ENCODE measurements at places on chromosomes 2 and 18.
A peak's percentile ranks its signal among the peaks of the same experiment; 100 is the strongest.

GRCh38 chr2:37857575-37858399 lies 67.3 kb upstream of the RMDN2 start:
- no peak for DNase-seq

DNA sequence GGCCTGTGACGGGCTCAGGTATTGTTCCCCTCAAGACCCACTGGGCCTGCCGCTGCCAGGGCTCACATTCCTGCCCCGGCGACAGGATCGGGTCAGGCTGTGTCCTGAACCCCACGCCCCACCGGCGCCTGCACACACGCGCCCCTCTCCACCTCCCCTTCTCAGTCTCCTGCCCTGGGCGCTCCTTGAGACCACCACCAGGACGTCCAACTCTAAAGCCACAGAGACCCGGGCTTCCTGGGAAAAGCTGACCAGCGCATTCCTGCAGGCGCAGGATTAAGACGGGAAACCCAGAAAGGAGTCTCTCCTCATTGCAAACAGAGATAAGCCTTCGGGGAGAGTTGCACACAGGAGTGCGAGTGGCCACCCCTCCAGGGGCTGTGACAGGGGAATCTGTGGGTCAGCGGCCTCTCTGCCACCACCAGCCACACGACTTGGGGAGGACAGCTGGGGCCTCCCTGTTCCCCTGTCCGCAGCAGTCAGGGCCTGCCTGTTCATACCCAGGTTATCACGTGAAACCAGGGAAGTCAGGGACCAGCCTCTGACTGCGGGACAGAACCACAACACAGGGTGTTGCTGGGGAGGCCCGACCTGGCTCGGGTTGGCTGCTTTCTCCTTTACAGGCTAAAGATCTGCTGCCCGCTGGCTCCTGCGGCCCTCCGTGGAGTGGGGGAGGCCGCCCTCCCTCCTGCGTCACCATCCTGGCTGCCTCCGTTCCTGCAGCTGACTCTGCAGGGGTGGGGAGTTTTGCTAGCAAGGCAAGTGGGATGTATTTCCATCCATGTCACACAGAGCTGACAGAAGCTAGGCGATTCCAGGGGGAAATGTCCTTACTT lies 88.8 kb downstream of the ZCCHC2 start:
- DNase-seq: no peak

GRCh38 chr2:72603481-72603880 lies 222.4 kb downstream of the EXOC6B start:
- no peak for DNase-seq

- DNase-seq: no peak
Measured at GRCh38 chr2:150587547-150588505, 100.4 kb upstream of the RND3 start.

DNA sequence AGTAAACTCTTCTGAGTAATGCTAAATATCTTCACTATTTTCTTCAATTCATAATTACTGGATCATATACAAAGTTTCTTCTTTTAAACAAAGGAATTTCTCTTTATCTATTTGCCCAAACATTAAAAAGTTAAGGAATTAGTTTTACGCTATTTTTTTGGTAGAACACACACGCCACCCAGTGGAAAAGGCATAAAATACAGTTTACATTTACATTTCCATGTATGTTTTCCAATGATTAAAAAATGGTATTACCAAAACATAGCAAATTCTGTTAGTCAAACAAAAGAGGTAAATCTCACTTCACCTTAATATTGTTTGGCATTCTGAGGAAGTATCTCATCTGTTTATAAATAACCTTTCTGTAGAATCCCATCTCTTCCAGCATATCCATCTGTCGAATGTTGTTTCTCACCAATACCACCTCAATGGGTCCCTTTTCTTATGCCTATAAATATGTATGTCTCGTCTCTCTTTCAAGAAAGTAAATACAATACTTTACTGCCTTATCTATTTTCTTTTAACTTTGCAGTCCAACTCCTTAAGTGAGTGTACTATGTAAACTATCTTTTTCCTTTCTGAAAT lies 7.2 kb downstream of the BOLL start:
- DNase-seq: peak; percentile 52

GRCh38 chr18:10035281-10035991 lies 121.6 kb downstream of the VAPA start:
- DNase-seq: peak; percentile 22

DNA sequence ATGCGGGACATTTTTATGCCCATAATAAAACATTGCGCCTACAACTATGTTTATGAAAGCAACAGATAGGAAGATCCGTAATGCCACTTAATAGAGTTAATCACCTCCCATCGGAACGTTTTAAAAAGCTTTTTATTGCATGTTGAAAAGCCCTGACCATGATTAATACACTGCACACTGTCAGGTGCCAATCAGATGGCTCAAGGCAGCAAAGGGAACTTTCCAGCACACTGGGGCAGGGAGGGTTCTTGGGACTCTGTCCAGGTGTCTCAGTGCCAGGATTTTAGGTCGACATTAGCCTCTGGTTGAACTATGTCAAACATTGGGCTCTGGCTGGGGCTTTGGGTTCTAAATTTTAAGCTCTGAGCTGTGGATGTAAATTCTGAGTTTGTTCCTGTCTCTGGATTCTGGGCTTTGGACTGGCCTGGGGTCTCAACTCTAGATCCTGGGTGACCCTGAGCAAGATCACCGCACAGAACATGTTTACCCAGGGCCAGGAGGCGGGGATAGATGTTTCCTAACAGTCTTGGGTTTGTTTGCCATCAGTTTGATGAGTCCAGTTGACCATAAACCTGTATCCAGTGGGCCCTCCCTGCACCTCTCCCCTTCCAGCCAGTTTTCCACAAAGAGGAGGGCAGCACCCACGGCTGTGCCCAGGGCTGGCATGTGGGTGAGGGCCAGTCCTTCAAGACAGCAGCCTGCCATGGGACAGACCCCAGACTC lies 262.7 kb downstream of the ATAD2B start:
- no peak for DNase-seq
